ENCODE measurements at places on chromosomes 12 and 14. TPM values are rescaled to one million over a fixed set of nuclear protein-coding genes. Genes with fewer than 3 reads are reported as not detected.

DNA sequence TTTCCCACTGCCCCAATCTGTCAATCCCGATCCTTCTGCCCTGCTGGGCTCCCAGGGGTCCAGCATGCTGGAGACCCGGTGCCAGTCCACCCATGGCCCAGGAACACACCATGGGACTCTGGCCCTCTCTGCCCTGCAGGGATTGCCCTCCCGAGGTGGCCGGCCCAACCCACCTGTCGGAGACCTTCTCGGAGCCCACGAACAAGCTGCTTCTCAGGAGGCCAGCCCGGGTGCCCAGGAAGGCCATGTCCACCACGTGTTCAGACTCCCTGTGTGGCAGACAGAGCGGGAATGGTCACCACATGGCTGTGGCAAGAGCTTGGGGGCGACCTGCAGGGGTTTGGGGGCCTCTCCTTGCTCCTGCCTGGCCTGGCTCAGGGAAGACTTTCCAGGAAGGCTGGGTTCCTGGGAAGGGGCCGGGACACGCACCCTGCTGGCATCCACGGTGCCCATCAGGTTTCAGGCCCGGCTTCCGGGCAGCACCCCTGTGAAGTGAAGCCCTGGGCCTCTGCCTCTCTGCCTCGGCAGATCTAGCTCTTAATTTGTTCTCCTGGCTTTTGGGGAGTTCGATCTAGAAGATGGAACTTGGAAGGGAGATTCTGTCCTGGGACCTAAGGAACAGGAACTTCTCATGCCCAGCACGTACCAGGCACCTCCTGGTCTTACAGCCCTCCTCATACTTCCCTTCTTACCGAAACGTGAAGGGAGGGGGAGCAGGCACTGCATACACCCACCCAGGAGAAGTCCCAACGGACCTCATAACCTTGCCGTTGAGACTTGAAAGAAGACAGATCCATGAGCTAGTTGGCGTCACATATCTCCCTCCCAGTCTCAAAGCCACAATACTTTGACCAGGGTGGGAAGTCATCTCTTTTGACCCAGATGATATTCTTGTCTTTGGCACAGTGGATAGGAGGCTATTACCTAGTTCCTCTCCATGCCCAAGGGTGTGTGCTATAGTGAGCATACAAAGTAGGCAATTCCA lies 26.3 kb downstream of the LRTM2 start:
- DNase-seq, result no peak

GRCh38 chr14:86646696-86647690 lies 1117.0 kb downstream of the FLRT2 start:
- DNase-seq, result no peak

GRCh38 chr12:126950266-126950665 lies 1316.7 kb upstream of the TMEM132C start:
- no peak for DNase-seq

DNA sequence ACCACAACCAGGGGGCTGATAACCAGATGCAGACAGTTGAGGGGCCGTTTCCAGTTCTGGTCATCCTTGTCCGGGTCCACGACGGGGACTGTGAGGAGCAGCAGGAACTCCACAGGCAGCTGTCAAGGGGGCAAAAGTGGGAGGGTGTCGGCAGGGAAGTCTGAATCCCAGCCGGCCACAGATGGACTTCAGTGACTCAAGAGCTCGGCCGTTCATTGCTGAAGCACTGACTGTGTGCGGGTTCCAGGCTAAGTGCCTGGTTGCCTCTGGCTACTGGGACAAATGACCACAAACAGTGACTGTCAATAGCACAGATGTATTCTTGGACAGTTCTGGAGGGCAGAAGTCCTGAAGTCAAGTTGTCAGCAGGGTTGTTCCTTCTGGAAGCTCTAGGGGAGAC lies 19.6 kb downstream of the SLC8B1 start:
- DNase-seq, result no peak

DNA sequence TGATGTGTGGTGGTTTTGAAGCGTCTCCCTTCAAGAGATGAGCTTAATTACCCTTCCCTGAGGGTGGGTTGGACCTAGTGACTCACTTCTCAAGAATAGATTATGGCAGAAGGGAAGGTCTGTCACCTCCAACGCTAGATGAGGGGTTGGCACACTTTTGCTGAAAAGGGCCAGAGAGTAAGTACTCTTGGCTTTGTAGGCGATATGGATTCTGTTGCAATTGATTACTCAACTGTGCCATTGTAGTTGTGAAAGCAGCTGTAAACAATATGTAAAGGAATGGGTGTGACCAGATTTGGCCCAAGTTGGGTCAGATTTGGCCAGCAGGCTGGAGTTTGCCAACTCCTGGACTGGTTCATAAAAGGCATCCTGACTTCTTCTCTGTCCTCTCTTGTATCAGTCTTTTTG lies 53.3 kb downstream of the SMIM41 start:
- no peak for DNase-seq

DNA sequence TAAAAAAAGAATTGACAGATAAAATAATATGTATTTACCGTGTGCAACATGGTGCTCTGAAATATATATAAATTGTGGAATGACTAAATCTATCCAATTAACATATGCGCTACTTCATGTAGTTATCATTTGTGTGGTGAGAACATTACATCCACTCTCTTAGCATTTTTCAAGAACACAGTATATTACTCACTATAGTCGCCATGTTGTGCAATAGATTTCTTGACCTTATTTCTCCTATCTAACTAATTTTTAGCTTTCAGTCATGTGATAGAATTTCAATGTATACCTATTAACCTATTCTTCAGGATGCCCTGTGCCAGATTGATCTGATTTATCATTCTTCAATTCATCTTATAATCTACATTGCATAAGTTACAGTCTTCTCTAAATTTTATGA lies 178.6 kb downstream of the BCAT1 start:
- no peak for DNase-seq

DNA sequence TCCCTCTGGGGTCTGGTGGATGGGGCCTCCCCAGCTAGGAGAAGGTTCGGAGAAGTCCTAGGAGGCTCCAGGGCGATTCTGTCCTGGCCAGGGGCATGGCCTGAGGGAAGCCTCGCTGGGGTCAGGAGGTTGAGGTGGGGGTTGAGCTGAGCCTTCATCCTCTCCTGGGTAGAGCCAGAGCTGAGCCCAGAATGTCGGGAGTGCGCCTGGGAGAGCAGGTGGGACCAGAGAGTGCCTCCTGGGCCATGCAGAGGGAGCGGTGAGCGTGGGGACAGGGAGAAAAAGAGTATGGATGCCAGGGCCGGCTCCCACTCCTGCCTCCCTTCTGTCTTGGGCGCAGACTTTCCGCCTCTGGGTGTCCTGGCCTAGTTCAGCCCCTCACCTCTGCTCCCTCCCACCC lies 13.1 kb downstream of the RPS6KL1 start:
- no peak for DNase-seq

- DNase-seq, result no peak
Measured at GRCh38 chr12:90173499-90174197, 465.0 kb upstream of the ATP2B1 start.

- no peak for DNase-seq
Measured at GRCh38 chr12:12048266-12048665, 22.5 kb upstream of the BCL2L14 start.

DNA sequence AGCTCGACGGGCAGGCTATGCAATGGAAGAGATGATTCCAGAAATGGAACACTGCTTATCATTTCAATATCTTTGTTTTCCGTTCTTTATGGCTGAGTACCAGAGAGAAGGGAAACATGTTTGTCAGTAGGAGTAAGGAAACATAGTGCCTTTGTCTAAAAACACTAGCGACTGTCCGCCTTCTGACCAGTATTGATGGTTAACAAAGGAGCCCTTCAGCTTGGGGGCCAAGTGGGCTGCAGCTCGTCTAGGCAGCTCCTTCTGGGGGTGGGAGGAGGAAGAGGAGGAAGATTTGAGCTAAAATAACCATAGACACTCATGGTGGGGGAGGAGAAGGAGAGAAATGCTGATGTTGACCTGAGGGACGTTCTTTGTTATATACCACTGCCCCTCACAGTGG lies 15.0 kb downstream of the COQ5 start:
- DNase-seq, result no peak

Gene KRT2
- 0.62 TPM for total RNA-seq

Gene LMO3
- not detected for total RNA-seq

Gene TRIM9
- total RNA-seq, result 2.8 TPM

Gene COX8C
- not detected for total RNA-seq

Gene ANO2
- total RNA-seq, result not detected

Gene RASAL1
- 0.47 TPM for total RNA-seq

Gene FAM177A1
- total RNA-seq, result 36.5 TPM

Gene INSM2
- total RNA-seq, result not detected

Gene XRCC3
- 14.1 TPM for total RNA-seq

Gene TMCC3
- total RNA-seq, result 0.18 TPM
